ENCODE measurements at places on chromosomes 7 and 10.

DNA sequence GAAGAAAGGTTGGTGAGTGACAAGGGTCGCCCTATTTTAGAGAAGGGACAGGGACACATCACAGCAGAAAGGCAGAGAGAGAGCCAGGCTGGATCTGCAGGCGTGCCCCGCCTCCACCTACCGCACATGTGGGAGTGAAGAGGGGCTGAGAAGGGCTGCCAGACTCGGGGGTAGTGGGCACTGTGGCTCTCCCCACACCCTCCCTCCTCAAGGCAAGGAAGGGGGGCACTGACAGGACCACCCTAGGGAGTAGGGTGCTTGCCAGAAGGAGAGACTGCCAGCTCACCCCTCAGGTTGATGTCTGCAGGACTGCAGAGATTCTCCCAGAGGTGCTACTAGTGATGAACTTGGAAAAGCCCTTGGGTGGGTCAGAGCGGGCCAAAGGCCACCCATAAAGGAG, 62.8 kb upstream of the ZRANB1 start:
- DNase-seq = no peak

DNA sequence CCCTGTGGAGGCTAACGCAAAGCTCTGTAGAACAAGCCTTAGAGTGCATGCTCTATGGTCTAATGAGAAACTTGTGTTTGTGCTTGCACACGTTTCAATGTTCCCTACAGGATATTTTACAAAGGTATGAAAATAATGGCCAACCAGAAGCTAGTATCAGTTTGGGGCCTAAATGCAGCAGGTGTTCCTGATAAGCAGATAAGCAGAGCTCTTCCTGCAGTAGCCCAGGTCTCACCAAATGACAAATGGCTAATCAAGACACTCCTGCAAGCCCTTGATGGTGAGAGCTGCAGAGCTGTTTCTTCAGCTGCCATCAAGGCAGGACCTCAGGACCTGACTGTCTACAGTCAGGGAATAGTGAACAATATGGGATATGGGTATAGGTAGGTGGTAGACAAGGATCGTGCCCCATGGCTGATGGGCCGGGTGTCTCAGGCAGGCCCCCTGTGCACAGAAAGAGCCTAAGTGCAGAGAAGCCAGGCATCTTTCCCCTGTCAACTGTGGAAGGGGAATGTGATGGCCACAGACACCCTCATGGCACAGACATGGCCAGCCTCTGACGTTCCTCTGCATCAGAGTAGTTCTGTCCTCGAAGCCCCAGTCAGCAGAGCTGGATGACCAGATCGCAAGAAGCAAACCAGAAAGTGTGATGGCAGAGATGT, 23.2 kb upstream of the RASSF4 start:
- DNase-seq = no peak

GRCh38 chr7:94382746-94383145, 11.9 kb upstream of the COL1A2 start:
- no peak for DNase-seq

DNA sequence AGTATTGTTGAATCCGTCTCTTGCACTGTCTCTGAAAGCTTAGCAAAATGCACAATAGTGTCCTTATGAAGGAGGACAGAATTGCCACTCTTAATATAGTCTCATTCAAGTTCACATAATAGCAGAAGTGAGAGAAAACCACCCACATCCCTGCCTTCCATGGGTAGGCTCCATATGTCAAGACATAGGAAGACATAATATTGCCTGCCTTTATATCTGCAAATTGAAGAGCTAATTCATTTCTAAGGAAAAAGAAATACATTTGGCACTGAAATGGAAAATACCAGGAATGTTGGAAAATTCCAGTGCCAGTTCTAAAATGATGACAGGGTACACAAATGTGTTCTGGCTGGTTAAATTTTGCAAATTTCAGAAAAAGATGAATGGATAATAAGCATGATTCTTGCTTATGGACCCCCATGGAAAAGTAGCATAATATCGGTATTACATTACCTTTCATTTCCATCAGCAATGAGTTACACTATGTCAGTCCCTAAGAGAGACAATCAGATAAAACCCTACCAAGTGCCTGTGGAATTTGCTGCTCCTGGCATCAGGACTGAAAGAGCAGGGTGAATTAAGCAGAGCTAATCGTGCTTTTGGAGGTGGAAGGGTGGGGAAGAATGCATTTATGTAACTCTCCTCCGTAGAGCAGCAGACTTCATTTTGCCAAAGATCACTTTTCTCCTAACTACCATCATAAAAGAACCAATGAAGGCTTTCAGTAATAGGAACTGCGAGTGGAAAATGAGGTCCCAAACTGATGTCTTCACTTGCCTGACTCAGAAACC, 312.6 kb downstream of the FGFR2 start:
- DNase-seq = no peak

GRCh38 chr10:132796846-132797245, 10.9 kb upstream of the NKX6-2 start:
- DNase-seq = no peak

DNA sequence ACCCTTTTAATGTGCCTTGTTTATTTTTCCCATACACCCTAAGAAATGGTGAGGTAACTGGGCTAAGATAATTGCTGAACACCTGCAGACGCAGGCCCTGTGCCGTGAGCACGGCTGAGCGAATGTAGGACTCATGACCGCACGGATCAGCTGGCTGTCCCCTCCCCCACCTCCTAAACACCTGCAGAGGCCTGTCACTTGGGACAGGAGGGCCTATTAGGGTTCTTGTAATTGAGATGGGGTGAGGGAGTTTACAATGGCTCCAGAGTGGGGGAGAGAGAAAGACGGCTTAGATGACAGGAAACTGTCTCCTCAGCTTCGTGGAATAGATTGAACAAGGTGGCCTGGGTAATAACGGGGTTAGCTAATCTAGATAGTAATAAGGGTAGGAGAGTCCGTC, 291.7 kb upstream of the HABP2 start:
- no peak for DNase-seq

DNA sequence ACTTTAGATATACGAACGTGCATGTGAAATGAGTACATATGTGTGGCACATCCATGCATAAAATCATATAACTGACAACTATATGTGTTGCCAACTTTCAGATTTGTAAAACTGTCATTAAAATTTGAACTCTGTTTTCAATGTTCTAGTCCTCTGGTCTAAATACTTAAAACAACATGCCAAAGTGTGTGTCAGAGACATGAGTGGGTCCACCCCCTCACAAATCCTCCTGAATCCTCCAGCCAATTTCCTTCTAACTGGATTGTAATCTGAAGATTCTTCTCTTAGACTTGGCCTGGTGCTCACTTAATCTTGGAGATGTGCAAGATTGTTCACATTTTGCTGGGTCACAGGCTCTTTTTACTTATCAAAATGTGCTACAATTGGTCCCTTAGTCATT, 184.1 kb downstream of the RELN start:
- no peak for DNase-seq

- DNase-seq = peak; percentile 74
These were observed 107.8 kb upstream of the PPP1R3A start for GRCh38 chr7:114026486-114027089.

DNA sequence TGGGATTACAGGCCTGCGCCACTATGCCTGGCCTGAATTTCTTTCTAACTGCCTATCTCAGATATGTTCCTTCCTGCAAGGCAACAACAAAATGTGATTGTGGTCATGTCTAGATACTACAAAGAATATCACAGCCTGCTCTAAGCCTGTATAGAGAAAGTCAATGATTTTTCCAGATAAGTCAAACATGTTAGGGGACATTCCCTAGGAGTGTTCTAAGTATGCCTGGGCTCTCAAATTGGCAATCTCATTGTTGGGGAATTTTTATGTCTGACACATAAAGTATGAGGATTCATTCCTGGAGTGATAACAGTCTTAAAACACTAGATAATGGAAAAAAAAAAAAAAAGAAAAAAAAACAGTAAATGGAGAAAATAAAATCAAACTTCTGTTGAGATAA, 406.1 kb downstream of the GATA3 start:
- DNase-seq = no peak

- no peak for DNase-seq
These were observed 32.2 kb upstream of the ZFAND2A start for GRCh38 chr7:1192171-1192676.

DNA sequence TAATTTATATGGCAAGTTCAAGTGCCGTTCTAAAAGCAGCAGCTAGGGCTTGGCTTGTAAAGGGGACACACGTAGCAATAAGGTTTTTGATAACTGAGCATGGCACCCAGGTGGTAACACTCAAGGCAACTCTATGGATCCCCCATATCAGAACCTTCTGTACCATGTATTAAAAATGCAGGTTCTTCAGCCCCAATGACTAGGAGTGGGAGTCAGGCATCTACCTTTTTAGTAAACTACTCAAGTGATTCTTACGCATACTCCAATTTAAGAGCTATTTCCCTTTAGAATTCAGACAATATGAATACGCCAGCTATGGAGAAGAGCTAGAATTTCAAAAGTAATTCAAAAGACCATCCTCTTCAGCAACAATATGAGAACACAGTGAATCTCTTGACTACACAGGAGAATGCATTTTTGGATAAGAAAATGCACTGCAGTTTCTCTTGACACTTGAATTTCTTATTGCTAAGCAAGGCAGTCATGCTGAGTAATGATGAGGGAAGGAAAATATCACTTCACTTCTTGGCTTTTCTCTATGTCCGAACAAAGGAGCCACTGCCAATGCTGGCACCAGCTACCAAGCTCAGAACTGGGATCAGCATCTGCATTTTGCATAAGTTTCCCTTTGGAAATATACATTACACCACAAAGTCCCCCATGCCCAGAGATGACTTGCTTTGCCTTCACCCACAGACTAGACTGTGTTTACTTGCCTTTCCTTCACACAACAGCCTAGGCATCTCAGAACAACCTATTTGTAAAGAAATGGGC, 53.5 kb downstream of the ABLIM1 start:
- DNase-seq = no peak

DNA sequence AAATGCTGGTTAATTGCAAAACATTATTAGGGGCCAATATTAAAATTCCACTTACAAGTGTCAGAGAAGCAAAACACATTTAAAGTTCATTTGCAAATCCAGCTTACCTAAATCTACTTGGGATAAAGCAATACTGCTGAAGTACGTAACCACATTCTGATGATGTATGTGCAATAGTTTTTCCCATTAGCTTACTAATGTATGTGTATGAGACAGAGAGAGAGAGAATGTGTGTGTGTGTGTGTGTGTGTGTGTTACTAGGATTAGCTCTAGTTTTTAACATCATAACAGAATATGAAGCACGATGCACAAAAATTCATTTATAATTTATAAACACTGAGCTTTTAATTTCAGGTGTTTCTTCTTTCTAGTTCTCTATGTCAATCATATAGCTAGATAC, 1074.2 kb upstream of the C7orf33 start:
- no peak for DNase-seq

- no peak for DNase-seq
These were observed 121.1 kb upstream of the RHOBTB1 start for GRCh38 chr10:61065051-61065450.

GRCh38 chr10:70622541-70622940, 20.0 kb upstream of the PRF1 start:
- DNase-seq = no peak
